ENCODE measurements at places on chromosomes 13 and 19.
A peak's percentile ranks its signal among the peaks of the same experiment; 100 is the strongest.

DNA sequence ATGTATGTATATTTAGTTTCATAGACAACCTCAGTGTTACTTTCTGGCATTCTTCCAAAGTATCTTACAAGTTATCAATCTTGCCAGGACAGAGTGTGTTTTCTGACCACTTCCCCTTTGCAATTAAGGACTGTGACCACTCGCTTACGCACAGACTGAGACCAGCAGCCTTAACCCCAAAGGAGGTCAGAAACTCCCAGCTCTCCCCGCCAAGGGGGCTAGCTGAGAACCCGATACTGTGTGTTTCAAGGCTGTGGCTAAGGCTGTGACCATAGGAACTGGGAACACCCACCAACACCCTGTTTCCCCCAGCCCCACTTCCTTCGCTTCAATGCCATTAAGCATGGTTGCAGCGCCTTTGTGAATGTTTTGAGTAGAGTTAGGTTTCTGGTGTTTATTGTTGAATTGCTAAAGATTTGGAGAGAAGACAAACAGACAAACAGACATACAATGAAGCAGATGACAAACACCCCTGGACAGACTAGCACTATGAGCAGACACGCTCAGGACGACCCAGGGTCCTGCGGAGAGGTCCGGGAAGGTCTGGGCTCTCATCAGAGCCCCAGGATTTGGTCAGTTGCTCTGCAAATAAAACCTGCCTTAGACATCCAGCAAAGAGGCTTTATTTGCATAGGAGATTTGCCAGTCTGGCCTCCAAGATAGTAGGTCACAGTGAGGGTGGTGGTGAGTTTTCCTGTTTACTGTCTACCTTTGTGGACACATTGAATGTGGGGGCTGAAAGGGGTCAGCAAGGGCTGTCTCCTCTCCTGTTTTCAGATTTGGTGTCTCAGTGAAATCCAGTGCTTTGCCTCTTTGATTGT is 25.0 kb upstream of the TNFSF11 start:
- DNase-seq: no peak

GRCh38 chr13:52128714-52129700 is at the start of gene NEK5:
TSS of gene NEK5 (minus strand) at chr13:52129073. CDS start at chr13:52127482, 1,591 bp downstream.
- DNase-seq: peak; percentile 53

- DNase-seq: no peak
These were observed 1.9 kb downstream of the GTPBP3 start for GRCh38 chr19:17339088-17339741.

- no peak for DNase-seq
These were observed 41.6 kb downstream of the MYO9B start for GRCh38 chr19:17116996-17117702.

DNA sequence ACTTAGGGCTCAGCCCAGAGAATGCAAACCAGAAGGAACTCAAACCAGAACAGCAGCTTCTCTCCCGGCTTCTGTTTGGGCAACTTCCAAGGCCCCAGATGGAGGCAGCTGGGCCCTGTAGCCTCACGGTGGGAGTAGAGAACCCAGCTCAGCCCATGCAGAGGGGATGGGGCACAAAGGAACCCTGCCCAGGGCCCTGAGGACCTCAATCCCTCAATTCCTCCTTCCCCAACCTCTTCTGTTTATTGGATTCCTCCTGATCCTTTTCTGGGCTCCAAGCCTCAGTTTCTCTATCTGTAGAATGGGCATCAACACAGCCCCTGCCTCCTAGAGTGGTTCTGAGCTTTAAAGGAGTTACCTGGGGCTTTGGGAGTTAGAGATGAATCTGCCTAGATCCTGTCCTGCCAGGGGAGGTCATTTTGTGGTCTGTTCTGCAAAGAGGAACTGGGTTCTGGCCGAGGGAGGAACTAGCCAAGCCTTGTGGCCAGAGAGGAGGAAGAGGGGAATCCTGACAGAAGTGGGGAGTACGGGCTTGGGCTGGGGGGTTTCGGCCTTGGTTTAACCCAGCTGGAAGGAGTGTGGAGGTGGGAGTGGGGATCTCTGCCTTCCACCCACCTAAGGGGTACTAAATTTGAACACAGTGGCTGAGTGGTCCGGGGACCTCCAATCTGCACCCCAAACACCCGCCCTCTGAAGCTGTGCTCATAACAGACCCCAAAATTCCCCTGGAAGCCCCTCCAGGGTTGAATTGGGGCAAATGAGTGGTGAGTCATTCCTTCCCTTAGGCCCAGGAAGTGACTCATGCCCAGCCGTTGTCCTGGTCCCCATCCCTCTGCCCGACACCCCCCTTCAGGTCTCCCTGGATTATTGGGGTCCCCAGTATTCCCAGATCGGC is 2.7 kb downstream of the ADGRE5 start:
- no peak for DNase-seq

- DNase-seq: no peak
These were observed 3.0 kb downstream of the PTOV1 start for GRCh38 chr19:49853852-49854377.

GRCh38 chr13:110273254-110273653 is 33.7 kb downstream of the COL4A1 start:
- no peak for DNase-seq

DNA sequence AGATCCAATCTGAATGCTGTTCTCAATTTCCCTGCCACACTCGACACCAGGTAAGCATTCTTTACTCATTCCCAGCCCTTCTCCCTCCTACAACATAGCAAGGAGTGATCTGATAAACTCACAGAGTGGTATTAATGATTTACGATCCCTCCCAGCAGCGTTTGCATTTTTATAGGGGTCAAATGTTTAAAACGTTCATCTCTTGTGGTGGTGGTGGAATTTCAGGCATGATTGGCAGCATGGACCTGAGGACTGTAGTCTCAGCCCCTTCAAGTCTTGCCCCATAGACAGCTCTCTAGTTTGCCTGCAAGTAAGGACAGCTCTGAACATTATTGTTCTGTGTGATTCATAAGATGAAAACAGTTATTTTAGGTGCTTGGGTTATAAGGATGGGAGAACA is 565.7 kb downstream of the EFNB2 start:
- no peak for DNase-seq

DNA sequence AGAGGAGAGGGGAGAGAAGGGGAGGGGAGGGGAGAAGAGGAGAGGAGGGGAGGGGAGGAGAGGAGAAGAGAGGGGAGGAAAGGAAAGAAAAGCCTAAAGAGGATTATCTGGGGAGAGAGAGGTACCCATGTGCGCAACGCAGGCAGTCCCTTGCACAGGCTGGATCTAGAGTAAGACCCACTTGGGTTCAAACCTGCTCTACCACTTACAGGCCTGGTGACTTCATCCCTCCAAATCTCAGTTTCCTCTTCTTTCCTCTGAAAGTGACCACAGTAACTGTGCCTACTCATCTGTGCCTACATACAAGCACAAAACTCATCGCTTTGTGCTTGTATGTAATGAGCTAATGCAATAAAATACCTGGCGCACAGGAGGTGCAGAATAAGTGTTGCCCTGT is 732 bp upstream of the MAP1S start:
- DNase-seq: no peak

- DNase-seq: no peak
These were observed 111.5 kb upstream of the FREM2 start for GRCh38 chr13:38575427-38575826.

DNA sequence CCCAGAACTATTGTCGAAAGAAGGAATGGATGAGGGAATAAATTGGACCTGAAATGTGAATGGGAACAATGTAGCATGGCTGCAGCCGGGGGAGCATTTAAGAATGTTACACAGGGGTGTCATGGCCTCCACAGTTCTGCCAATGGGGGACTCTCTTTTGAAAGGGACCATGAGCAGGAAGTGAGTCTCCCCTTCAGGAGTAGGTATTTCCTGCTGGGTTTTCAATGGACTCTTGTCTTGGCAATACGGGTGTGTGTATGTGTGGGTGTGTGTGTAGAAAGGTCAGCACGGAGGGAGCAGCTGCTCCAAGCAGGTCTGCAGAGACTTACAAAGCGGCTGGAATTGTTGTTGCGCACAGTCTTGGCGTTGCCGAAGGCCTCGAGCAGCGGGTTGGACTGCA is 24.4 kb downstream of the MYO1F start:
- no peak for DNase-seq
